Stimulated activated CD8-positive, alpha-beta memory T cell treated with anti-CD3 and anti-CD28 coated beads, Interleukin-15, amount 100 ng/mL, for 1 hour (primary cell): ENCODE measurements at places on chromosomes 12 and 14.

DNA sequence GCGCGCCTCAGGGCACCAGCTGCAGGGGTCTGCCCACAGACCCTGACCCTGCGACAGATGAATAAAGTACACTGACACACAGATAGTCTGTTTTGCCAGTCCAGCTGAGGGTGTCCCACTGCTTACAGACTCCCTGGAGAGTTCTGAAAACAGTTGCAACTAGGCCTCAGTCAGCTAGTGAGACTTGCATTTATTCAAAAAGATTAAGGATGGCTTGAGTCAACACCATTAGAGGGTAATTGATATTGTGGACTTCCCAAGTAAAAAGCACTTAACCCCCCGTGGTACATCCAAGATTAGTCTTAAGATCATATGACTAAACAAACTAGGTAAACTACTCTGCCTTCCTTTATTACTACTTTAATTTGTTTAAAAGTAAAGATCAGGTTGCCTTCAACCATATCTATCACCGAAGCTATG, 11.1 kb upstream of the PSEN1 start:
- DNase-seq = no peak

DNA sequence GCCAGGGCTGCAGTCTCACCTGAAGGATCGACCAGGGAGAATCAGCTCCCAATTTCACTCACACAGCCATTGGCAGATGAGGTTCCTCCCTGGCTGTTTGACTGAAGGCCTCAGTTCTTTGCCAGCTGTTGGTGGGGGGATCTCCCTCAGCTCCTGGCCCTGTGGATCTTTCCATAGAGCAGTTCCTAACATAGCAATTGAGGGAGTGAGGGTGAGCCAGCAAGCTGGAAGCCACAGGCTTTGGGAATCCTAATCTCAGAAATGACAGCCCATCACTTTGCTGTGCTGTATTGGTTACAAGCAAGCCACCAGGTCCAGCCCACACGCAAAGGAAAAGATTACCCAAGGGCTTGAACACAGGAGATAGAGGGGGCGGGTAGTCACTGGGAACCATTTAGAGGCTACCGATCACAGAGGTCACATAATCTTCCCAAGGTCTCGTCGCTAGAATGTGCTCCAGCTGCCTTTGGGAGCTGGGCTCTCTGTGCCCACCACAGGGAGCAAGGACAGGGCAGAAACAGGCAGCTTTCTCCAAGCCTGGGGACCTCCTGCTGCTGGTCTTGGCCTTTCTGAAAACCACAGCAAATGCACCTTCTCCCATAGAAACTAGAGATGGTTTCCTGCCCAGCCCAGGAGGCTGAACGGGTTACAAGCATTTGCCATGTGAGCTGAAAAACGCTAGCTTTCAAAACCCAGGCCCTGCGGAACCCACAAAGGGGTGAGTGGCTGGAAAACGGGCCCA, 4.6 kb upstream of the OTUB2 start:
- DNase-seq = no peak

GRCh38 chr12:22329621-22330020, 4.9 kb downstream of the ST8SIA1 start:
- DNase-seq = no peak

DNA sequence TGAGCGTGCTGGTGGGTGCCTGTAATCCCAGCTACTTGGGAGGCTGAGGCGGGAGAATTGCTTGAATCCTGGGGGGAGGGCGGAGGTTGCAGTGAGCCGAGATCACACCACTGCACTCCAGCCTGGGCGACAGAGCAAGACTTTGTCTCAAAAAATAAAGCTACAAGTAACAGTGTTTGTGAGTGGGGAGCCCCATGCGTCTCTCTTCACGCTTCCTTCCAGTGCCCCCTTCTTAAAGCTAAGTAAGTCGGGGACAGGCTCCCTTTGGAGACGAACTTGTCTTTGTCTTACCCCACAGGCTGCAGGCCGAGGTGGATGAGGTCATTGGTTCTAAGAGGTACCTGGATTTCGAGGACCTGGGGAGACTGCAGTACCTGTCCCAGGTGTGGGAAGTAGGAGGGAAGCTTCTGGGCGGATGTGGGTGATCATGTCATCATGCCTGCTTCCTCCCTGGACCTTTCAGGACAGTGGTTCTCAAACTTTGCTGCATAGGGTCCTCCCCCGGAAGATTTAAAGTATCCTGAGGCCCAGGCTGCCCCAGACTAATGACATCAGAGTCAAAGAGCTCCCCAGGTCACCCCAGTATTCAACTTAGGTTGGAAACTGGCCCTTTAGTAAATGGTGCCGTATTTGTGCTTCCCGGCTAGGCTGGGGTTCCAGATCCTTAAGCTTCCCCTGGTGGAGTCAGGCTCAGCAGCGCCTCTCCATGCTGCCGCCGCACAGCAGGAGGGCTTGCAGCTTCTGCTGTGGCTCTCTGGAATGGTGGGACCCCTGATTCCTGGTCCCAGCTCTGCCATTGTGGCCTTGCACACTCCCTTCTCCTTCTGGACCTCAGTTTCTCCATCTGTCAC, 37.1 kb downstream of the CYP46A1 start:
- no peak for DNase-seq

GRCh38 chr12:109572506-109572845, 828 bp downstream of the MMAB start:
- no peak for DNase-seq

DNA sequence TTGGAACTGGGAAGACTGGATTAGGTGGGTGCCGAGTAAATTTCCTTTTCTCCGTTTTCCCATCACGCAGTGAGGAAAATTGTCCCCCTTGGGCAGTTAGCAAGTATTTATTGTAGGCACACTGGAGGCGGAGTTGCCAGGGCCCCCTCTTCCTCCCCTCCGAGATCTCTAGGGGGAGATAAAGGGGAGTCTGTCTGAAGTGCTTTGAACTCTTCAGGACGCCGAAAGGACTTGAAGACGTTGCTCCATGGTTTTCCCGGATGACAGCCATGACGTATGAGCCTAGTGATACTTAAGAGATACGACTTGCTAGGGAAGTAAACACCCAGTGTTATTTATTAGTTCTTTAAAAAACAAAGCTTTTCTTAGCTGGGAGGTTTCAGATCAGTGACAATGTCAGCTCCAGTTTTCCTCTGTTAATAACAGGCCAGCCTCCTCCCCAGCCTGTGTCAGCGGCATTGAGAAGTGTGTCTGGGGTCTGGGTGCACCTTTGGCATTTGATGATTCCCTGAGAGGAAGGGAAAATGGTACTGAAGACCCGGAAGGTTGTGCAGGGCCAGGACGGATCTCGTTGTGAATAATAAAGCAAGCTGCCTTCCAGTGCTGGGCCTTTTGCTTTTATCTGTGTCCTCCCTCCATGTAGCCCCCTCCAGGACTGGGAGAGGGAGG, 78.7 kb downstream of the TSPAN9 start:
- DNase-seq = no peak

DNA sequence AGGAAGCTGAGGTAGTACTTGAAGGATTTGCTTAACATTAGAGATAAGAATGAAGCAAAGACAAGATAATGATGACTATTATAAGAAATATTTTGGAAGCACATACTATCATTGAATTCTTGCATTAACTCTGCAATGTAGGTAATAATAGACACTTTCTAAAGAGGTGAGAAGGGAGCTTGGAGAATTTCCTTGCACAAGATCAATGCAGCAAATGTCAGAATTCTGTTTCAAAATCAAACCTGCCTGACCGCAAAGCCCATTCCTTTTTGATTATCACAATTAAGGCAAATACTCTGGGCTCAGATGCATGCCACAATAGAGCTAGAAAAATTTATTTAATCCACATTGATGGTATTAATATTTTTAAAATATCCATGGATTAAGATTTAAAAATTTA, 50.4 kb upstream of the RIC8B start:
- no peak for DNase-seq

DNA sequence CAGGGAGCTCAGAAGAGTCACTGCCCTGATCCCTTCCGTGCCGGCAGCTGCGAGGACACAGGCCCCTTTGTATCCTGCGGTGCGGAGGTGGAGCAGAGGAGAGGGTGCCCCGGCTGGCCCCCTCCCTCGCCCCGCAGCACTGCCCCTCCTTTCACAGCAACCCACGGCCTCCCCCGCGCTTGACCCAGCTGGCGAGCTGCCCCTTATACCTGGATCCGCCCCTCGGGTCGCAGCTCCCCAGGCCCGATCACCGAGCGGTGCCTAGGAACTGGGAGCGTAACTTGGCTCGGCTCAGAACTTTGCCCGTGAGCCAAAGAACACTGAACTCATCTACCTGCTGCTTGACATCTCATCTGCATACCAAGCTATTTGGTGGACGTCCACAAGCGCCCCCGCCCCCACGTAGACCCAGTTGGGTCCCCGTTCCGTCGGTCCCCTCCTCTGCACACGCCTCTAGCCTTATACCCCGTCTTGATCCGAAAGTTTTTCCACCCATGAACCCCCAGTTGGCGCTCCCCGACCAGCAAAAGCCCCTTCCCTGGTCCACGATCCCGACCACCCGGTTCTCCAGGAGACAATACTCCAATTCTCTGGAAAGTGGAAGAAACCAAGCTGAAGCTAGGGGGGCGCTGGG, 697 bp upstream of the DNAJC14 start:
- DNase-seq = no peak

- no peak for DNase-seq
These were observed 8.7 kb downstream of the TMEM253 start for GRCh38 chr14:21109377-21110138.
